ENCODE measurements at places on chromosomes 1 and 21. TPM values are rescaled to one million over a fixed set of nuclear protein-coding genes. Genes with fewer than 3 reads are reported as not detected.

- no peaks in the 10 kb centered on the region for H3K36me3 ChIP-seq
- no peak overlapping the region for H3K4me3 ChIP-seq
- H3K4me1 ChIP-seq: no peaks in the 10 kb centered on the region
- H3K27me3 ChIP-seq: no peaks in the 10 kb centered on the region
- no peak for DNase-seq
These were observed 515.3 kb upstream of the NR5A2 start for GRCh38 chr1:199512037-199512710.

- no peak for DNase-seq
- H3K27ac ChIP-seq: no peak overlapping the region
- no peaks in the 10 kb centered on the region for H3K27me3 ChIP-seq
- no peaks in the 10 kb centered on the region for H3K4me1 ChIP-seq
These were observed 4.9 kb upstream of the ABCA4 start for GRCh38 chr1:94125551-94126514.

GRCh38 chr1:9855186-9855585, 31.4 kb upstream of the CLSTN1 start:
- H3K27ac ChIP-seq: no peak overlapping the region
- no peak overlapping the region for H3K4me3 ChIP-seq
- no peaks in the 10 kb centered on the region for H3K4me1 ChIP-seq
- DNase-seq: no peak

- H3K4me1 ChIP-seq: peaks cover 41% of the 10 kb centered on the region
- no peak overlapping the region for H3K4me3 ChIP-seq
- H3K27ac ChIP-seq: peak overlapping the region; percentile 98
- DNase-seq: no peak
- no peaks in the 10 kb centered on the region for H3K27me3 ChIP-seq
These were observed 3.2 kb downstream of the MTHFR start for GRCh38 chr1:11802616-11802972.

GRCh38 chr1:59022799-59023198, 239.0 kb upstream of the JUN start:
- DNase-seq: no peak
- H3K27ac ChIP-seq: no peak overlapping the region
- H3K36me3 ChIP-seq: no peaks in the 10 kb centered on the region
- H3K4me3 ChIP-seq: no peak overlapping the region
- H3K4me1 ChIP-seq: peaks cover 24% of the 10 kb centered on the region

GRCh38 chr1:231512147-231512698, 16.2 kb upstream of the TSNAX start:
- H3K4me1 ChIP-seq: no peaks in the 10 kb centered on the region
- no peaks in the 10 kb centered on the region for H3K36me3 ChIP-seq
- H3K27me3 ChIP-seq: no peaks in the 10 kb centered on the region
- no peak overlapping the region for H3K27ac ChIP-seq
- H3K4me3 ChIP-seq: no peak overlapping the region
- no peak for DNase-seq

TCEA3 gene
- total RNA-seq: 110 TPM

CD1D gene
- total RNA-seq: 0.33 TPM

MYBPH gene
- total RNA-seq: not detected
